ENCODE measurements at places on chromosomes 7 and 10.

- no peak for DNase-seq
Observed at GRCh38 chr7:78702770-78703169, 750.7 kb downstream of the MAGI2 start.

DNA sequence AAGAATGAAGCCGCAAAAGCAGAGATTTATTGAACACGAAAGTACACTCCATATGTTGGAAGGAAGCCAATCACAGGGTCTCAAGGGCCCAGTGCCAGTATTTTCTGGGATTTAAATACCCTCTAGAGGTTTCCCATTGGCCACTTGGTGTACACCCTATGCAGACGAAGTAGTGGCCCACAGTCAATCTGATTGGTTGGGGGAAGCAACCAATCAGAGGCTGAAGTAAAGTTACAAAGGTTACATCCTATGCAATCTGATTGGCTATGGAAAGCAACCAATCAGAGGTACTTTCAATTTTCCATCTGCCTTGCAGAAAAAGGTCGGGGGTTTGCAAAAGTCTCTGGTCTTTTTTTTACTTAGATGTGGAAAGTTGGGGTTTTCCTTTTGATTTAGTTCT lies 481.3 kb upstream of the NRP1 start:
- no peak for DNase-seq

DNA sequence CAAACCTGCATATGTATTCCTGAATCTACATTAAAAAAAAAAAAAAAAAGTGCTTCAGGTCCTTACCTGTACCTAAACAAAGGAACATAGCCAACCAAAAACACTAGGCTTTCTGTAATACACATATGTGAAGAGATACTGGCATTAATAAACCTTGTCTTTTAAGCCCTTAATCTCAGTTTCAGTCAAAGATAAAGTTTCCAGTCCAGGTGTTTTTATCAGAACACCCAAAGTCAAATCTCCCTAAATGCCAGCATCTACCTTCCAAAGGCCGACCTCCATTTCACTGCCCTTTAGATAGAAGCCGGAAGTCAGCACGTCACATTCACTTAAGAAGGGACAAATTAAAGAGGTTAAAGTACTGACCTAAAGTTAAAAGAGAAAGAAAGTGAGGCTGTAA lies 79.8 kb upstream of the NEBL start:
- DNase-seq: no peak

- DNase-seq: no peak
Observed at GRCh38 chr10:36488579-36488978, 636.8 kb upstream of the ANKRD30A start.

- DNase-seq: no peak
Observed at GRCh38 chr7:40298421-40298820, 163.6 kb downstream of the SUGCT start.

GRCh38 chr10:124500757-124501156 lies 39.1 kb downstream of the LHPP start:
- DNase-seq: no peak

All from stimulated activated CD4-positive, alpha-beta T cell treated with anti-CD3 and anti-CD28 coated beads, TNF-alpha, amount 100 ng/mL, for 1 hour (primary cell).